ENCODE measurements at places on chromosomes 2 and 18.

DNA sequence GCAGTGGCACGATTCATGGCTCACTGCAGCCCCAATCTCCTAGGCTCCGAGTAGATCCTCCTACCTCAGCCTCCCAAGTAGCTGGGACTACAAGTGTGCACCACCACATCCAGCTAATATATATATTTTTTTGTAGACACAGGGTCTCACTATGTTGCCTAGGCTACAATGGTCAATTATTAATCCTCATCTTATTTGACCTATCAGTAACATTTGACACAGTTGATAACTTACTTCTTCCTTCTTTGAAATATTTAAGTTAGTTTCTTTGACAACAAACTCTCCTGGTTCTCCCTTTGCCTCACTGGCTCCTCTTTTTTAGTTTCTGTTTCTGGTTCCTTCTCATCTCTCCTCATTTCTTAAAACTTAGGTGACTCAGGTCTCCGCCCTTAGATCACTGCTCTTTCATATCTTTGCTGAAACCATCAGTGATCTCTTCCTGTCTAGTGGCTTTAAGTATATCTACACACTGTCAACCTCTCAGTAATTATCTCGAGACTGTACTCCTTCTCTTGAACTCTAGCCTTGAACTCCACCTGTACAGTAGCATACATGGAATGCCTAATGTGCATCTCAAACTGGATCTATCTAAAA is 11.5 kb downstream of the PGAP1 start:
- DNase-seq, result no peak

DNA sequence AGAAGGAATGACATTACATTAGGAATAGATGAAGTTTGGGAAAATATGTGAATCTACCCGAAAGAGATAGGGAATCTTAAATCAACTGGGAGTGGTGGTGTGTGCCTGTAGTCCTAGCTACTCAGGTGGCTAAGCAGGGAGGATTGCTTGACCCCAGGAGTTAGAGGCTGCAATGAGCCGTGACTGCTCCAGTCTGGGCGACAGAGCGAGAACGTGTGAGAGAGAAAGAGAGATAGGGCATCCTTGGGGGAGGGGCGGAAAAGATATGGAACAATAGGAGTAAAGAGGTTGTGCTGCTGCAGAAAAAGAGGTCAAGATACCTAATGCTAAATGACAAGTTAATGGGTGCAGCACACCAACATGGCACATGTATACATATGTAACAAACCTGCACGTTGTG is 47.1 kb upstream of the ADAM23 start:
- DNase-seq, result no peak

DNA sequence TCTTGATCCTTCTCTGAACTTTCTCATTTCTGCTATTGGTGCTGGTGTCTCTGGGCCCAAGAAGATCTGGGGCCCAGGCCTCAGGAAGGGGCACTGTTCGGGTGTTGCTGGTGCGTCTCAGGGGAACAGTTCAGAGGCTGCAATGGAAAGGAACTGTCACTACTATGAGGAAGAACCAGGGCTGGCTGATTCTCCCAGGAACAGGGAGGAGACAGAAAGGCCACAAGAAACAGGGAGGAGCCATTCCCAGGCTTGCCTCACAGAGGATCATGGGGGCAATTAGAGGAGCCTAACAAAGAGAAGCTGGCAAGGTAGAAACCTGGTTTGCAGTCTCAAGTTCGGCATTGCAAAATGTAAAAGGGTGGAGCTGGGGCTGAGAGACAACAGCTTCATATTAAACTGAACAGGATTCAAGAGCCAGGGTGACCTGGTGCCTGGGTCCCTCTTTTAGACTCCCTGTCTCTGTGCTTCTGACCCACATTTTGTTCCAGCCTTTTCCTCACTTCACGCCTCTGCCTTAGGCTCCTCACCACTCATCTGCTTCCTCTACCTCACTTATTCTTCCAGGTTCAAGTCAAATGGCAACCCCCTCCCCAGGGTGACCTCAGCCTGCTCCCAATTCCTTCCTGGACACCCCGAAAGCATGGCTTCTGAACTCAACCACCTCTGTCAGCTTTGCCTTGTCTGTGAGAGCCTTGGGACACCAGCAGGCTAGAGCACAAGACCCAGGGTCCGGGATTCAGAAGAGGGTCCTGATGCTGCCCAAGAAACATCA is 58.4 kb downstream of the GYPC start:
- no peak for DNase-seq

GRCh38 chr2:118265873-118266455 is 177.7 kb downstream of the INSIG2 start:
- no peak for DNase-seq

- DNase-seq, result no peak
Measured at GRCh38 chr2:76599732-76600368, 889.1 kb upstream of the GCFC2 start.

DNA sequence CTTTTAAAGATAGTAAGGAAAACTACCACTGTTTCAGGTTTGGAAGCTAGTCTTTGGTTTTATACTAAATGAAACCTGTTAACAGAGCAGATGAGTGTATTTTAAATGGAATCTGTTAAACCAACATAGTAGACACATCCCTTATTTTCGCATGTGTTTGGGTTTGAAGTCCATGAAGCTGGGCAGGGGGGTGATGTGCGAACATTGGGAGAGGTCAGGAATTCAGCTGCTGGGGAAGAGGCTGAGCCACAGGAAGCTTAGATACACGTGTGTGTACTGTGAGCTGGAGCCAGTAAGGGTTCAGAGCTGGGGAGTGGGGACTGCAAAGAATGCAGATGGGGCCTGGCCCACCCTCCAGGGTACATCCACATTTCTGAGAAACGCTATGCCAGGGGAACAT is 176.9 kb downstream of the VAPA start:
- DNase-seq, result no peak

DNA sequence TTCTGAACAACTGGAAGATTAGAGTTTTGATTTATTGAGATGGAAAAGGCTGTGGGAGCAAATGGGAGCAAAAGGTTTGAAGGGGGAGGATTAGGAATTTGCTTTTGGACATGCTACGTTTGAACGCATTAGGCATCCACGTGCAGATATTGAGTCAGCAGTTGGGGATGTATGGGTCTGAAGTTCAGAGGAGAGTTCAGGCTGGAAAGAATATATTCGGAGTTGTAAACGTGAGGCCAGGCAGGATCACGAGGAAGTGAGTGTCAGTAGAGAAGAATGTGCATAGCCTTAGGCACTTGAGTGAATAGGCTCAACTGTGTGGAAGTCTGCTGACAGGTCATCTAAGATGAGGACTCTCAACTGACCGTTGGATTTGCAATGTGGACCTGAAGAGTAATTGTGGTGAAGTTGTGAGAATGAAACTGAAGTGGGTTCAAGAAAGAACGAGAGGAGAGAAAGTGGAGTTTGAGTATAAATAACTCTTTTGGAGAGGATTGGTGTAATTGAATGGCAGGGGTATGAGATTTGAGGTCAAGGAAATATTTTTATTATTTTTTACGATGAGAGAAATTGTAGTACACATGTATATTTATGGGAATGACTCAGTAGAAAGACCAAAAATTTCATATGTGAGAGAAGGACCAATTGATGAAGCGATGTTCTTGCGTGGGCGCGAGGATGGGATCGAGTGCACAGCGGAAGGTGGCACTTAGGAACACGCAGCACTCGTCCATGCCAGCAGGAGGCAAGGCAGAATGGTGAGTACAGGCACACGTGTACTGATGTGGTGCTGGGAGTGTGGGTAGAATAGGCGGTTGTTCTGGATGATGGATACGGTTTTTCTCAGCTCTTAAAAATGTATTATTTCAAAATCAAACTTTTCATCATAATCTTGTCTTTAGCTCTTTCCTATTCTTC is 40.5 kb upstream of the POLE4 start:
- no peak for DNase-seq

All from effector CD8-positive, alpha-beta T cell (primary cell).